ENCODE measurements at places on chromosomes 6 and 20.

- no peak for DNase-seq
These were observed 75.5 kb downstream of the PTPN1 start for GRCh38 chr20:50585678-50586077.

DNA sequence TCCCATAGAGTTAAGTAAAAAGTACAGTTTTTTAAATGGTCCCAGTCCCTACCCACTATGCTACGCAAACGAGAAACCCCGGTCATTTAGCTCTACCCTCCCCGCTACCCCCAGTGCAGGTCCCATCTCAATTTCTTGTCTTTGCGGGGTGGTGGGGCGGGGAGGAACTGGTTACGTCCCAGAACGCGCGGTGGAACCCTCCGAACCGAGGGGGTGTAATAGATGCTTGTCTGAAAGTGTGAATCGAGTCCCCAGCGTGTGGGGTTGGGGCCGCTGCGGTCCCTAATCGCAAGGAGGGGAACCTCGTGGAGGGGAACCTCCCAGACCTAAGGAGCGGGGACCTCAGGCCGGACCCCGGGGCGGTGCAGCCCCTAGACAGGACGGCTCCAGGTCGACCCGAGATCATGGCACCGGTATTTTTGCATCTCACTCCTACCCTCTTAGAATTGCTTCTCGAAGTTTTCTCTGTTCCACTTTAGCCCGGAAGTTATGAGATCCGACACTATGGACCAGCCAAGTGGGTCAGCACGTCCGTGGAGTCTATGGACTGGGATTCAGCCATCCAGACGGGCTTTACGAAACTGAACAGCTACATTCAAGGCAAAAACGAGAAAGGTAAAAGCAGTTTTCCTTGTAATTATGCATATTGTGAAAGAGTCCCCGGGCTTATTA lies 779 bp downstream of the HEBP2 start:
- peak; percentile 40 for DNase-seq

DNA sequence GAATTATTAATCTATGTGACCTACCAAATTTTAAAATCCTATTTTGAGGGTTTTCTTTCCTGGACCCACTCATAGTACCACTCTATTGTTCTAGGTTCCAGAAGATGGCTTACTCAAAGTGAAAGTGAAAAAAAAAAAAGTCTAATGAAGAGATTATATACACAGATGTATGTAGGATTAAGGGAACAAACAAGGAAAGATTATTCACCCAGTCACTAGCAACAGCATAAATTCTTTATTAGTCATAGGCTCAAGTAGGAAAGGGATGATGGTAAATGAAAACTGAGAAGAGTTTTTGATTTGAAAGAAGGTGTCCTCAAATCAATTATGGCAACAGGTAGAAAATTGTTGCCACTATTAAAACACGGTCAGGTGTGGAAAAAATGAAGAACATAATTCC lies 923.7 kb downstream of the TBC1D32 start:
- no peak for DNase-seq

DNA sequence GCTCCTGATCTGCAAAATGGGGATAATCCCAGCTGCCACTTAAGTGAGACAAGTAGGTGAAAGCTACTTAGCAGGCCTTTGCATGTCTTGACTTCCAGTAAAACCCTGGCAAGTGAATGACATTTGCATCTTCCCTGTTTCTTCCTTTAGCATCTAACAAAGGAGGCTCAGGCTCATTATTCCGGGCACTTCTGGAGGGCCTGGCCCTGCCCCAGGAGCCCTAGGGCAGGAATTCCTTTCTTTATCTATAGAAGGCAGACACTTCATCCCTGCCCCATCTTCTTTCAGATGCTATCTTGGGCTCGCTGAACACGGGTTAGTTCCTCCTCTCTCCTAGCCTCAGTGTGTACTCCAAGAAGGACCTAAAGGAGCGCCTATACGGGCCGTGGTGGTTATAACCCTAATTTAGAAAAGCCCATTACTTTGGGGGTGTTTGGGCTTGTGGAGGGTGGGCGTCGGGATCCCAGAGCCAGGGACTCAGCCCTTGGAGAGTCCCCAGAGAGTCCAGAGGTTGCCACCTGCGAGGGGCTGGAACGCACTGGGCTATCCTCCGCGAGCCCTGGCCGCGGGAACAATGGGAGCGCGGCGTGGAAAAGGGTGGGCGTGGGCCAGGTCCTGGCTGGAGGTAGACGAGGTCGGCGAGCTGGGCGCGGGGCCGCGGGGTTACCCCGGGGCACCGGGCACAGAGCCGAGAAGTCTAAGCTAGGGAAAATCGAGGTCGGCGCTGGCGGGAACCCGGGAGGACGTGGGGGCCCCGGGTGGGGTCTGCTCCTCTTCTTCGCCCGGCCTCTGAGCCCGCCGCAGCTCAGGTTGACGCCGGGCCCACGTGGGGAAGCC lies 62.8 kb upstream of the EPB41L1 start:
- no peak for DNase-seq

DNA sequence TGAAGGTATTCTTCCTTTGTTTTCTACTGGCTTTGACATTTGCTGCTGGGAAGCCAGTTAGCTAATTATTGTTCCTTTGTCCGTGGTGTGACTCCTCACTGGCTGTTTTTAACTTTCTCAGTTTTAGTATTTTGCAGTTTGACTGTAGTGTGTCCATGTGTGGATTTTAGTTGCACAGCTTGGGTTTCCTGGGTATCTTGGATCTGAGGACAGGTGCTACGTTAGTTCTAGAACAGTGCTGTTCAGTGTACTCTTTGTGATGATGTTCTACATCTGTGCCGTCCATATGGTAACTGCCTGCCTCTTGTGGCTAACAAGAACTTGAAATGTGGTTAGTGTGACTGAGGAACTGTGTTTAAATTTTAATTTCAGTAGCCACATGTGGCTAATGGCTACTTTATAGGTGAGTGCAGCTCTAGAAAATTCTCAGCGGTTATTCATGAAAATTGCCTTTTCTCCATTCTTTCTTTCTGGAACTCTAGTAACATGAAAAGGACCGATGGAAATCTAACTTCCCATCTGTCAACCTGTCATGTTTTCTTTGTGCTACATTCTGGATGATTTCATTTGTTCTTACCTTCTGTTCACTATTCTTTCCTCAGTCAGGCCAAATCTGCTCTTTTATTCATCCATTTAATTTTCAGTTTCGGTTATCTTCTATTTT lies 7.4 kb downstream of the SNX9 start:
- no peak for DNase-seq

DNA sequence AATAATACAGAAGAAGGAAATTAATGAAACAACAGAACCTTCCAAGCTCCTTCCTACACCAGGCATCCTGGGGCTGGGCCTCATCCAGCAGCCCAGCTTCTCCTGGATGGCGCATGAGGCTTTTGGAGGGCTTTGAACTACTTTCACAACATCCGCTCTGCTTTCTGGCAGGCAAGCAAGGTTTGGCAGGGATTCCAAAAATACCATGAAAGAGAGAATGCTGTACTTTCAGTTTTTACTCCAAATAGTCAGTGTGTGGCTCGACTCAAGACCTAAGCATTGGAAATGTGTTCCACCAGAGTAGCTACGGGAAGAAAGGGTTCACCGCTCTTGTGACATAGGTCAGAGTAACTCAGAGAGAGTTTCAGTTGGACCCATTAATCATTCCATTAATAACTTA lies 125.4 kb downstream of the OPRM1 start:
- peak; percentile 17 for DNase-seq

DNA sequence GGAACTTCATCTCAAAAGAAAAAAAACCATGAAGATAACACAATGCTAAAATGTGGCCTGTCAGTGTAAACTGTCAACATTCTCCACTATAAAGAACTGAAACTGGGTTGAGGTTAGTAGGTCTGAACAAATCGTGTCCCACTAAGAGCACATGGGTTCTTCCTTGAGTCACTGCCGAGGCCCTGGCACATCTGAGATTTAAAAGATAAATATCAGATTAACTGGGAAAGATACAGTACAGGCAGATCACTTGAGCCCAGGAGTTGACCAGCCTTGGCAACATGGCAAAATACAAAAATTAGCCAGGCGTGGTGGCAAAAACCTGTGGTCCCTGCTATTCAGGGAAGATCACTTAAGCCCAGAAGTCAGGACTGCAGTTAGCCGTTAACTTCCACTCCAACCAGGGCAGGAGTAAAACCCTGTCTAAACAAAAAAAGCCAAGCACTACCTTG lies 5.6 kb downstream of the EEF1A1 start:
- DNase-seq, result peak; percentile 12

GRCh38 chr6:35310265-35310831 lies 12.7 kb downstream of the DEF6 start:
- no peak for DNase-seq

- no peak for DNase-seq
These were observed at the start of gene TAGAP for GRCh38 chr6:159044899-159045727. Gene TAGAP (minus strand): TSS chr6:159044991. CDS start chr6:159044146, 845 bp downstream.

DNA sequence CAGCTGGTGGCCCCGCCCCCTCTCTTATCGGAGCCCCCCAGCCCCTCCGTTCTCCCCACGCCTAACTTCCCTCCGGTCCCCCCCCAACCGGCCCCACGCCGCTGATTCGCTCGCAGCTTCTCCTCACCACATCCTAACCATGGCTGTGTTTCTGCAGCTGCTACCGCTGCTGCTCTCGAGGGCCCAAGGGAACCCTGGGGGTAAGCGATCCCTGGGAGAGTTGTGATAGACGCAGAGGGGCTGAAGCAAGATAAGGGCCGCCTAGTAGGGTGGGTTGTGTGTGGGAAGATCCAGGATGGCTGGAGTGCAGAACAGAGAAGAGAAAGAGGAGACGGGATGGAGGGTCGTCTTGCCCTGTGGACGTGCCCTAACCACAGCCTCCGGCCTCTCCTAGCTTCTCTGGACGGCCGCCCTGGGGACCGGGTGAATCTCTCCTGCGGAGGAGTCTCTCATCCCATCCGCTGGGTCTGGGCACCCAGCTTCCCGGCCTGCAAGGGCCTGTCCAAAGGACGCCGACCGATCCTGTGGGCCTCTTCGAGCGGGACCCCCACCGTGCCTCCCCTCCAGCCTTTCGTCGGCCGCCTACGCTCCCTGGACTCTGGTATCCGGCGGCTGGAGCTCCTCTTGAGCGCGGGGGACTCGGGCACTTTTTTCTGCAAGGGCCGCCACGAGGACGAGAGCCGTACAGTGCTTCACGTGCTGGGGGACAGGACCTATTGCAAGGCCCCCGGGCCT lies at the start of gene MPIG6B:
Gene MPIG6B, plus strand, starts transcription at position 129 of the 735 bp plus-strand sequence. Its CDS starts 11 bp downstream, at position 140.
- no peak for DNase-seq
